ENCODE measurements at places on chromosomes 7 and 10.
A peak's percentile ranks its signal among the peaks of the same experiment; 100 is the strongest.

GRCh38 chr10:93938140-93938539 lies 44.4 kb downstream of the SLC35G1 start:
- no peak for DNase-seq

DNA sequence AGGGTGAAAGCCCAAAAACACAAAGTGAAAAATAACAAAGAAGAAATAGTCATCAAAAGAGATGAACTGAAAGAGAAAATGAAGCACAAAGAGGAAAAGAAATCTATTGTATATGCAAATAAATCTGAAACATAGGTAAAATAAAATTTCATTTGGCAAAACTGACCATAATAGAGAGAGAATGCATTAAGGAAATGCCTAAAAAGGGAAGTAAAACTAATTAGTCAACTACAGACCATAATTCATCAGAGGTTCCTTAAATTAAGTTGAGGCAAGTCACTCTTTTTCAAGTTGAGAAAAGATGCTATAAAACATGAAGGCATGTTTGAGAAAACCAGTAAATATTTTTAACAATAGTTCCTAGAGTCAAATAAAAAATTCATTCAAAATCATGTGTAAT lies 233.3 kb downstream of the LRRN3 start:
- no peak for DNase-seq

DNA sequence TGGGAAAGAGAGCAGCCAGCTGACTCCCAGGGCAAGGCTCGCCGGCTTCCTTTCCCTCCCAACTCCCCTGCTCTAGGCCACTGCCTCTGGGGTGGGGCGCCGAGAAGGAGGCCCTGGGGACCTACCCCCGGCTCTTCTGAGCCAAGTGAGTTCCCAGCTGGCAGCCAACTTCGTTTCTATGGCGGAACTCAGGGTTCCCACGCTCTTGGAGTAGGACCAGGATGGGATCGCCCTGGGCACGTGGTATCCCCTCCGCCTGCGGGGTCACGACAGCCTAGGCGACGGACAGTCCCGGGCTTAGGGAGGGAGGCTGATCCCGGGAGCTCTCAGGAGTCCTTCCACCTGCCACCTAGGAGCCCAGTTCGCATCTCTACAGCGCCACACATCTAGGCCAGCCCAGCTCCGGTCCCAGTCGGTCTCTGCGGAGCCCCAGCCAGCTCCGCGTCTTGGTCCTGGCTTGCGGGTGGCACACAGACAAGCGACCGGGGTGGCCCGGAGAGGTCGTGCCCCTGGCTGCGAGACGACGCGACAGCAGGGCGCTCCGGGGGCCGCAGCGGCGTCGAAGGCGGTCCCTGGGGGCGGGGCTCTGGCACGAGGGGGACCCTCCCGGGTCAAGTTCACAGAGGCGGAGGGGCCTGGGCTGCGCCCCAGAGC lies 20.5 kb upstream of the GATA3 start:
- DNase-seq, result no peak

GRCh38 chr7:147944321-147944720 lies 646.2 kb upstream of the C7orf33 start:
- no peak for DNase-seq

GRCh38 chr7:101377189-101377736 lies 14.6 kb downstream of the COL26A1 start:
- no peak for DNase-seq

GRCh38 chr7:156175003-156175402 lies 362.7 kb upstream of the SHH start:
- no peak for DNase-seq

DNA sequence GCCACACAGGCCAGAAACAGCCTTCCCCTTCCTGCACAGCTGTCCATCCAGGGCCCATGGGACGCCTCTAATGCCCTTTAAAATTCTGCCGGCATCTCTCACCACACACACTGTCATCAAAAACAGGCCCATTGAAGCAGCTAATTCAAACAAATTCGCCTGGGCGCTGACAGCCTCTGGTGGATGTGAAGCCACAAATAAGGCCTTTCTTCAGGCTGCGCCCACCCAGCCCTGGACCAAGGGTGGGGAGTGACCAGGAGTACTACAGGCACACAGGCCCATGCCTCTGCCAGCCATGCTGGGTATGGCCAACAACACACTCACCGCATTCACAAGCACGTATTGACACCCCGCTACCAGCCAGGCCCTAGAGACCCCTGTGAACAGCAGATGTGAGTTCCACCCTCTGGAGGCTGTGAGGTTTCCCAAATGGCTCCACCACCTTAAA lies 54.6 kb downstream of the SLIT1 start:
- DNase-seq, result no peak

GRCh38 chr10:47369251-47369894 lies 14.7 kb downstream of the ZNF488 start:
- no peak for DNase-seq

- no peak for DNase-seq
These were observed 143.8 kb downstream of the ZNF22 start for GRCh38 chr10:45144326-45145070.

DNA sequence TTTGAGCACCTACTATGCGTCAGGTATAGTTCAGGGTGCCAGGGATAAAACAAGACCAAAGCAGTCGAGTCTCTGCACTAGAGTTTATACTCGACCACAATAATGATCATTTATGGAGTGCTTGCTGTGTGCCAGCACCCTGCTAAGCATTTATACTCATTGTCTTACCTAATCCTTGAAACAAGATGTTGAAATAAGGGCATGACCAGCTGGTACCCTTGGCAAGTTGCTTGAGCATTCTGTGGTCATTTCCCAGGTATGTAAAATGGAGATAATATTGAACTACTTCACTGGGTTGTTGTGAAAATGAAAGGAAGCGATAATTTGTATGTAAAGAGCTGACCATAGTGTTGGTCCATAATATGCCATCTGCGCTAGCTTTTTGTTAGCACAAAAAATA lies 185.4 kb downstream of the CYP26A1 start:
- DNase-seq, result no peak

GRCh38 chr10:92381543-92381954 lies 90.6 kb downstream of the MARCHF5 start:
- no peak for DNase-seq

DNA sequence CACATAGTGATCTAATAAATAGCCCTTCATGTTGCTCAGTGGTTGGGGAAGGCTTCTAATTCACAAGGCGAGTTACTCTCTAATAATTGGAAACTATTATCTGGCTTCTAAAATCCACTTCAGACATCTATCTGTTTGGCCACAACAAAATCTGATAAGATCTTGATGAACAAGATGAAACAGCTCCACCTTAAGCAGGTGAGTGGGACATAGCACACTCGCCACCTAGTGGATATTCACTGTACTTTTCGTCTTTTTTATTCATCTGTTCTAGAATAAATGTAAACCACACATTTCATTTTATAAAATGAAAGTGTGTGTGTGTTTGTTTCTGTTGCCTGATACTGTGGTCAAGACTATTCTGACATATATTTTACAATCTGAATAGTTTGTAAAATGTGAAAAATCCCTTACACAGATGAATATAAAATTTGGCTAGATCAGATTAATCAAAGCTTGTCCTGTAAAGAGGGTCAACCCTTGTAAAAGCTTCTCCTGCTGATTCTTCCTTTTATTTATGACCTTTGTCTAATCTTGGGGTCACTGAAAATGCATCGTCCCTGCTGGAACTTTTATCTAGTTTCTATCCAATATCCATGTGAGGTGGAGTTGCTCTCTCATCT lies 26.5 kb upstream of the CNTNAP2 start:
- peak; percentile 3 for DNase-seq

- DNase-seq, result no peak
These were observed 37.4 kb downstream of the VKORC1L1 start for GRCh38 chr7:65910237-65910636.

- DNase-seq, result no peak
These were observed 14.7 kb downstream of the TMEM60 start for GRCh38 chr7:77783545-77783944.

- no peak for DNase-seq
These were observed 102.3 kb downstream of the EPC1 start for GRCh38 chr10:32244421-32245207.

DNA sequence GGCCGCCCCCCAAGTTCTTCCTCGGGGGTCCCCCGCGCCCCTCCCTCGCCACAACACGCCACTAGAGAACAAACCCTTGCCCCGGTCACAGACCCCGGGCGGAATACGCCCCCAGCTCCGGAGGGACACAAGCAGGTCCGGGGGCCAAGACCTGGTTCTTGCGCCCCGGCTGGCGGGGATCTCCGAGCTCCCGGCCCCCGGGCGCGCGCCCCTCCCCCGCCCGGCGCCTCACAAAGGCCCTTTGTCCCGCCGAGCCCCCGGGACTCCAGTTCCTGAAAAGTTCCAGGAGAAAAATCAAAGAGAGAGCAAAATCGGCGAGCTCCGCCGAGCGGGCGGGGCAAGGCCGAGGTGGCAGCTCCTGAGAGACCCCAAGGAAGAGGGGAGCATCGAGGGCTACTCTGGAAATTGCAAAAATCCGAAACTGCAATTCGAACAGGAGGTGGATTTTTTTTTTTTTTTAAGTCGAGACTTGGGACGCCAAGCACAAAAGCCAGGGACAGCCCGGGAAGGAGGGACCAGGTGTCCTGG lies 4.0 kb downstream of the TNRC18 start:
- DNase-seq, result no peak

GRCh38 chr10:79024720-79025198 lies 44.0 kb upstream of the ZMIZ1 start:
- no peak for DNase-seq

GRCh38 chr7:2523941-2524807 lies 4.6 kb downstream of the LFNG start:
- no peak for DNase-seq

GRCh38 chr7:112124061-112124766 lies 82.0 kb downstream of the DOCK4 start:
- DNase-seq, result no peak

- no peak for DNase-seq
These were observed 94.0 kb downstream of the SLC37A3 start for GRCh38 chr7:140304191-140304799.

- DNase-seq, result no peak
These were observed 56.7 kb upstream of the GTF2IRD1 start for GRCh38 chr7:74396993-74397392.

DNA sequence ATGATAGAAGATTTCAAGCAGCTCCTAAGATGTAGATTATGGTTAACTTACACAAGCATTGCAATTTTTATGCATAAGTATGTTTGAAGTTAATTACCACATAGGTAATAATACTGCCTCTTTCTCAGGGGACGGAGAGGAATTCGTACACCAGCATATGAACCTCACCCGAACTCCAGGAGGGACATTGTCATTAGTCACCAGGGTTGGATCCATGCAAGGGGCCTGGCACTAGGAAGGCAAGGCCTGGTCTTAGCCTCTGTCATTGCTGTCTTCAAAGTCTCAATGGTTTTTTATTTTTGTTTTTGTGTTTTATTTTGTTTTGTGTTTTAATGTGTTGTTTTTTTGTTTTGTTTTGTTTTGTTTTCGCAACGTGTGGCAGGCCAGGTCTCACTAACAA lies 145.6 kb upstream of the PPP2R2D start:
- no peak for DNase-seq

GRCh38 chr10:58481569-58482109 lies 31.0 kb upstream of the BICC1 start:
- no peak for DNase-seq

DNA sequence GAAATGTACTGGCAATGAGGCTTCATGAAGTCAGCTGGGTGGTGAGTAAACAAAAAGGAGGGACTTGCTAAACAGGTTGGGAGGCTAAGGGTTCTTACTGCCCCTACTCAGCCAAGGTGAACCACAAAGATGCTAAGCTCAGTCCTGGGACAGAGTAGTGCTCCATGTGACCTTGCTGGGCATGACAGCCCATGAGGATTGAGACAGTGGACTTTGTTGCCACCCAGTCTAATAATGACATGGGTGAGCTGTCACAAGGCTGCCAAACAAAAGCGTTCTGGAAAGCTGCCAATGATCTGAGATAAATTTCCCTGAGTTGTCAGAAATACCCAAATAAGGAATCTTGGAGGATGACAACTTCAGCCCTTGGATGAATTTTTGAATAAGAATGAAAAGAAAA lies 75.2 kb downstream of the CLEC2L start:
- no peak for DNase-seq

- DNase-seq, result peak; percentile 50
These were observed 35.2 kb upstream of the EBLN1 start for GRCh38 chr10:22252801-22253579.

DNA sequence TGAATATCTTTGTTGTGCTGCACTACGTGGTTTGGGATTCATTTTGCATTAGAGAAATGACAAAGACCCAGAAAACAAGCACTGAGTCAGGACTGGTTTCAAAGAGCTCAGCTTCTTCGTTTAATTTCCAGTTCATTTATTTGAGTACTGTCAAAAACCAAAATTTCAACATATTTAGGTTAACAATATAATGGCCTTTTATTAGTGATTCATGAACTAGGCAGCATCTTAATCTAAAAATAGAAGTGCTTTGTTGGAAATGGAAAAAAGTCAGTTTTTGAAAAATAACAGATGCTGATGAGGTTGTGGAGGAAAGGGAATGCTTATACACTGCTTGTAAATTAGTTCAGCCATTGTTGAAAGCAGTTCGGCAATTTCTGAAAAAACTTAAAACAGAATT lies 856.4 kb downstream of the LRMDA start:
- no peak for DNase-seq

DNA sequence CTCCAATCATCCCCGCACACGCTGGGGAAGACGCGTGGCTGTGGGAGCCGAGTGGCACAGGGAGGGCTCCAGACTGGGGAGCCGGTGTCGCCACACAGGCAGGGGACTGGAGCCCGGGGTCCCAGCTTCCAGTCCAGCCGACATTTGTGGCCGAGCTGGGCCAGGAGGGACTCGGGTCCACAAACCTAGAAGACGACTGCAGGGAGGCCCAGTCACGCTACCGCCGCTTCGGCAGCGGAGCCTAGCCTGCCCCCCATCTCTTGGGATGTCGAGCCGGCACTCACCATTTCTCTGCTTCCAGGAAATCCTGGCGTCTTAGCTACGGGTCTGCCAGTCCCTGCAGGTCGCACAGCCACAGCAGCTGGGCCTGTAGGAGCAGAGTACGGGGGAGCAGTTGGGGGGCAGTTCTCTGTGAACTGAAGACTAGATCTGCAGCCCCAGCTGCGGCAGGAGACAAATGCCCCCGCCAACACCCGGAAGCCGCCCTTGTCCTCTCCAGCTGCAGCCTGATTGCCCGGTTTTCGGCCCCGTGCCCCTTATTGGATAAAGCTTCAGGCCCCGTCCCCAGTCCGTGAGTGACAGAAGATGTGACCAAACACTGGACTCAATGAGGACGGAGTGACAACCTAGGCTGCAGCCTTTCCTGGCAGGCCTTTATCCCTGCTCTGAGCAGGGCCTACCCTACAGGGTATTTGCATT lies 270.7 kb downstream of the ZNF33B start:
- DNase-seq, result peak; percentile 22

GRCh38 chr7:131190146-131190545 lies 137.5 kb upstream of the MKLN1 start:
- no peak for DNase-seq

Measured in right renal pelvis (tissue), 4 donors.